BE2C (cell line): ENCODE measurements at places on chromosomes 16 and 17.

DNA sequence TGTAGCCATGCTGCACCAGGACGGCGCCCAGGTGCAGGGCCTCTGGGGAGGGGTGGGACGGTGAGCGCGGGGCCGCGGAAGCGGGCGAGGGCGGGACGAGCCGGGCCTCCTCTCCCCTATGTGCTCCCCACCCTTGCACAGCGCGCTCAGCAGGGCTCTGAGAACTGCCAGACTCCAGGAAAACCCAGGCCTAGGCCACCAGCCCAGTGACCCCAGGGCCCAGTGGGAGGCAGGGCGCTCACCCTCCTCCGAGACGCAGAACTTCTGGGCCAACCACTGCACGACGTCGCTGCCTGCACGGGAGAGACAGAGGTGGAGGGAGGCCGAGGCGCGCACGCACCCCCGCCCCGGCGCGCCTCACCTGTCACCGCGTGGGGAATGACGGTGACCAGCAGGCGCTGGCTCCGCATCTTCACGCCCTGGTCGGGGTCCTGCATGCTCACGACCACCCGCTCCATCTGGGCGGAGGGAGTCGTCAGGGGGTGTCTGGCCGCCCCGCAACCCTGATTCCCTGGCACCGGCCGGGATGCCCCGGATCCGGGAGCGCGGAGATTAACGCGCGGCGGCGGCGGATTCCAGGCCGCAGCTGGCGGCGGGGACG lies 603 bp downstream of the RGS11 start:
- DNase-seq, result peak; percentile 19

- DNase-seq, result no peak
Measured at GRCh38 chr17:34010534-34010933, 244.6 kb upstream of the CCL2 start.

DNA sequence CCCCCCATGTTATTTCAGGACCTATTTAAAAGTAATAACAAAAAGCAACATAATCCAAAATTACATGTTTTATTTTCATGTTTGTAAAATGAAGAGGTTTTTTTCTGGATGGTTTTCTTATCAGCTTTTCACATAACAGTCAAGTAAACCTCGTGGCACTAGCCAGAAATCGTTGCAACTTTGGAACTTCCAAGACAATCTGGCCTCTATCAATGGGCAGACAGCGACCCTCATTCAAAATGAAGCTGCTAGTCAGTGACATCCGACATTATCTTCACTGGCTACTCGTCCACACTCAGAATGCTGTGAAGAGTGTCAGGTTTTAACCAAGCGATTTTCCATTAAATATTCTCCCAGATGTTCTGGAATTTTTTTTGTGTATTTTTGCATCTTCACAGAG lies 22.7 kb downstream of the ZNF652 start:
- DNase-seq, result no peak

DNA sequence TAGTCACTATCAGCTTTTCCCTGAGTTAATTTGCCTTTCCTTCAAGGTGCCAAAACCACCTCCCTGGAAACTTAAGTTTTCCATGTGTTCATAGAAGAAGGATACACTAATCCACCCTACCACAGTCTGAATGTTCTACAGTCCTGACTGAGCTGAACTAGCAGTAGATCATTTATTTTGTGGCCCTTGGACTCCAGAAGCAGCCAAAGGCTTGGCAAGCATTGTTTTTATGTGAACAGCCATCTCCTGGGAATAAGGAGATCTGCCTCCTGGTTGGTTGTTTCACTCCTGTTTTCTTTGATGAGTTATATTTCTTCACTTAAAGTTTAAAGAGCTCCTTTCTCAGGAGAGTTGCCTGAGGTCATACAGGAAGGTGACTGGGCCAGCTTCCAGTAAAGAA lies 634.6 kb upstream of the SOX9 start:
- DNase-seq, result no peak

GRCh38 chr16:48139517-48139916 lies 16.3 kb downstream of the ABCC12 start:
- no peak for DNase-seq

DNA sequence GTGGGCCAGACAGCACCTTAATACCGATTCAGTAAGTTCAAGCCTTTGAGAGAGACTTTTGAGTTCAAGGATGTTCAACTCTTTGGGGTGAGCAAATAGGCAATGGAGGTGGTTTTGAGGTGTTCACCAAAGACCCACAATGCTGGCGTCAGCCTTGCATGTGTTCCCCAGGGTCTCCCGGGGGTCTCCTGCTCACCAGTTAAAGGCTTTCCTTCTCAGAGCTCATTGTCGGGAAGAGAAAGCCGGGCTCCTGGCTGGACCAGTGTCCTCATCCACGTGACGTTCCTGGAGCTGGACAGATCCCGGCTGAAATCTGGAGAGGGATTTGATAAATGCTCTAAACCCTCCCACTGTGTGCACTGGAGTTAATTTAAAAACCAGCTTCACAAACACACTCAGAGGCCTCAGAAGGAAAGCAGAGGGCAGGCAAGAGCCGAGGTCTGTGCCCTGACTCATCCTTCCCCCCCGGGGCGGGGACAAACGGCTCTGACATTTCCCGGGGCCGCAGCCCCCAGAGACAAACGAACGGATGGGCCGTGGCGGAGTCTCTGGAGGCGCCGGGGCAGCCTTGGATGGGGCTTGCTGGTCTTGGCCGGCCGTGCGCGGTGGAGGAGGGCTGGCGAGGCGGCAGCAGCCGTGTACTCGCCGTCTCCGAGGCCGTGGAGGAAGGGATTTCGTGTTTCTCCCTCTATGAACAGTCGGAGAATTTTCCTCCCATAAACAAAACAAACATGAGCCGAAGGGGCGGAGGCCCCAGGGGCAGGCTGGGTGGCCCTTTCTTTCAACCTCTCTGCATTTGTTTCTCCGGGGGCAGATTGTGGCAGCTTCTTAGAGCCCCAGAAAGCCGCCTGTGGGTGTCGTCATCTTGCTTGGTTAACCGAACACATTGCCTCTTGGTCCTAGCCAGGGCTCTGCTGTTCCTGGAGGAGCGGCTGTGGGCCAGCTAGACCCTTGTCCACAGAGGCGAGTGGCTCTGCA lies 94.2 kb downstream of the NTN1 start:
- no peak for DNase-seq

DNA sequence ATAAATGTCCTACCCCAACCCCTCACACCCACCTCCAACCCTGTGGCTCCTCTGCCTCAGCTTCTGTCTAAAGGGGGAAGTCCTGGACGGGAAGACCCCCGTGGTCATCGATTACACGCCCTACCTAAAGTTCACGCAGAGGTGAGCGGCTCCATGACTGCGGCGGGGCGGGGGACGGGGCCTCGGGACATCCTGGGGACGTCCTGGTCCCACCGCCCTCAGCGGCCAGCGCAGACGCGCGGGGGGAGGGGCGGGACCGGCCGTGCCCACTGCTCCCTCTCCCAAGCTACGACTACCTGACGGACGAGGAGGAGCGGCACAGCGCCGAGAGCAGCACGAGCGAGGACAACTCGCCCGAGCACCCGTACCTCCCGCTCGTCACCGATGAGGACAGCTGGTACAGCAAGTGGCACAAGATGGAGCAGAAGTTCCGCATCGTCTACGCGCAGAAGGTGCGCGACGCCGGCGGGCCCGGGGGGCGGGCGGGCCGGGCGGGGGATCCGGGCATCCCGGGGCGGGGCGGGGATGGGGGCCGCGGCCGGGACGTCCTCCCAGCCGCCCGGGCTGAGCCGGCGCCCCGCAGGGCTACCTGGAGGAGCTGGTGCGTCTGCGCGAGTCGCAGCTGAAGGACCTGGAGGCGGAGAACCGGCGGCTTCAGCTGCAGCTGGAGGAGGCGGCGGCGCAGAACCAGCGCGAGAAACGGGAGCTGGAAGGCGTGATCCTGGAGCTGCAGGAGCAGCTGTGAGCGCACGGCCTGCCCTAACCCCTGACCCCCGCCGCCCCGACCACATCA lies 6.7 kb downstream of the RUNDC3A start:
- DNase-seq, result no peak

DNA sequence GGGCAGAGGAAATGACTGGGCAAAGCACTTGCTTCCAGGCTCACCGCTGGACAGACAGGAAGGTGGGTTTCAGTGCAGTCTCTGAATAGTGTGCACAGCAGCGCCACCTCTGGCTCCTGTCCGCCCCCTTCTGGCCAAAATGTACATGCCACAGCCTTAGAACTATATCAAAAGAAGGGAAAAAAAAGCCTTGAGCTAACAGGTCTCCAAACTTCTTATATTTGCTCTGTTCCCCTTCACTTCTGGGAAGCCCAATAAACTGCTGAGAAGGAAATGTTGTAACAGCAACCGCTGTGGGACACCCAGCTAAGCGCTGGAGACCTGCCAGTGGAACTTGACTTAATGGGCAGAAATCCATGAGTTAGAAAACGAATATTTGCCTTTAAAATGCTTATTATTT lies 17.5 kb downstream of the COG7 start:
- peak; percentile 78 for DNase-seq

DNA sequence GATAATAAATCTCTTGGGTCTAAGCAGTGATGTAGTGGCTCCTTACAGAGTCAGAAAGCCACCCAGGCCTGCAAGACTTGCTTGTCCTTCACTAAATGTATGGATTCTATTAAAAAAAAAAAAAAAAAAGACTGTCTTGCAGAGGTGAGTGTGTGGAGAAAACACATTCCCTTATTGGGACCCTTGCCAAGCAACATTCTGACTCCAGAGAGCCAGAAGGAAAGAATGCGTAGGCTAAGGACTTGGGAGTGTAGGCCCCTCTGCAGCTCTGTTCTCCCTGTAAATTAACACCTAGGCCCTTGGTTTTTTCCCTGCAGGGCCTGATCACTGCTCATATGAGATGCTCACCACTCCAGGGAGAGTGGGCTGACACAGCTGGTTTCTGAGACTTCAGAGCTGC lies 17.8 kb downstream of the SCPEP1 start:
- no peak for DNase-seq

DNA sequence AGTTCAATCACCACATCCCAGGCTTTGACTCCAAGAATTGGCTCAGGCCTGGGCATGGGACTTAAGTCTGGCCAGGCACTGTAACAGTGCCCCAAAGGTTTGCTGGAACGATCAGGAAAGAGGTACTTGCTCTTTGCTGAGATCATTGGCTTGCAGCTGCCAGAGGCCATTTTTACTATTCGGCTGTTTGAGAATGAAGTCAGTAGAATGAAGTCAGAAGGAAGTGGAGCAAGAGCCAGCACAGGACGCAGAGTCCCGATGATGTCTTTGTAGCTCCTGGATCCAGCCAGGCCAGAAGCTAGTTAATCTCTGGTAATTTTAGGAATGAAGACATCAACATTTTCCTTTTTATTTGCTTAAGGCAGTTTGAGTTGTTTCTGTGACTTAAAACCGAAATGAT lies 195.5 kb downstream of the RAB11FIP4 start:
- DNase-seq, result no peak

GRCh38 chr17:82350182-82351030 lies 8.6 kb upstream of the TEX19 start:
- peak; percentile 28 for DNase-seq

- DNase-seq, result no peak
Measured at GRCh38 chr16:89176147-89176690, 4.7 kb downstream of the CDH15 start.

DNA sequence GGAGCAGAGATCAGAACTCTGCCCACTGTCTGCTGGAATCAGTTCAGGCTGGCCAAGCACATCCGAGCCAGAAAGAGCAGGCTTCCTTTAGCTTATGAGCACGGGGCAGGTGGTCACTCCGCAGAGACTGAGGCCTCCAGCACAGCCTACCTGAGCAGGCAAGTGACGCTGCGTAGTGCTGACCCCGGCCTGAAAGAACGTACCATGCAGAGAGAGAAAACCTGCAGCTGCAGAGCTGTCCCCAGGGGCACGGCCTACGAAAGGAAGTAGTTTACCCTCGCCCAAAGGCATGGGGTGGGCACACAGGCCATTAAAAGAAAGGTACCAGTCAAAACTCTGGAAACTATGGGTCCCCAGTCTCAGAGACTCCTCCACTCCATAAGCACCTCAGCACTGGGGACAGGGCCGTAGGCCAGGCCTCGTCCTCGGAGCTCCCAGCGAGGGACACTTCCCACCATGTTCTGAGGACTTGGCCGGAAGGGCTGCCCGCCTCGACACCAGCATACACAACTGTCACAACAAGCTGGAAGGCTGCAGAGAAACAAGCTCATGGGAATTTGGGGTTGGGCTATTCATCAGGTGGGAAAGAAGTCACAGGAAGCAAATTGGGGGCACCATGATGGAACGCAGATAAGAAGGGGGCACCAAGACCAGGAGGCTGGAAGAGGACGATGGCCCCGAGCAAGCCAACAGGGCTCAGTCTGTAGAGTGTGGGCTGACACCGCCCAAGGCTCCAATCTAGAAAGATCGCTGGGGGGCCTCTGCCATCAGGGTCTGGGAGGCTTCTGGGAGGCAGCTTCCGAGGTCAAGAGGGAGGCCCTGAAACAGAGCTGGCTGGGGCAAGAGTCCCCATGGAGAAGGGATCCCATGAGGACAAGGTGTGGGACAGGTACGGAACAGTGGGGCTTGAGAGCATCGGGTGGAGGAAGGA lies 21.2 kb downstream of the MEAK7 start:
- no peak for DNase-seq

DNA sequence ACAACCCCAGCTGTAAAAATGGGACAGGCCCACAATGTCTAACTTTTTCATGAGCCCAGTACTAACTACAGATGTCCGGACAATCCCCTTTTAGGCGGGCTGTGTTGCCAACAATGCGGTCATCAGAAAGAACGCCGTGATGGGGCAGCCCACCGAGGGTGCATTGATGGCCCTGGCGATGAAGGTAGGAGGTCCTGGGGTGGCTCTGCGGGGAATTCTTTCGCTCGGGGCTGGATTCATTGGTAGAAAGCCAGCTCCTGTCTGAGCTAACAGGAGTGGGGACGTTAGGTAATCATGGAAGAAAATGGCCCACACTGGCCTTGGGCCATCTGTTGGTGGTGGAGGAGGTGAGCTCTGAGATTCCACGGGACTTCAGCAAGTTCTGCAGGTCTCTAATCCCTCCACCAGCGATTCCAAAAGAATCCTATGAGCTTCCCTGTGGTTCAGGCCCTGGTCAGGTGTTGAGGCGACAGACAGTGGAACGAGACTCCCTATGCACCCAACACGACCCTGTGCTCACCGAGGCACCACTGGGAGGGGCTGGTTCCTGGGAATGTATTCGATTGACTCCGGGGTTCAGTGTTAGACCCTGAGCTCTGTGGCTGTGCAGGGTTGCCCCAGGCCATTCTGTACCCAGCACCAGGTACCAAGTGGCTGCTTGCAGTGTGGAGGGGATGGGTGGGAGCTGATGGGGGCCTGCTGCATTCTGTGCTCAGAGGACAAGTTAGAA lies 61.9 kb downstream of the MEAK7 start:
- DNase-seq, result no peak

- no peak for DNase-seq
Measured at GRCh38 chr17:47287639-47288038, 34.0 kb downstream of the ITGB3 start.

GRCh38 chr16:77414752-77415231 lies 20.0 kb downstream of the ADAMTS18 start:
- DNase-seq, result no peak

GRCh38 chr17:63679214-63679613 lies 20.7 kb downstream of the LIMD2 start:
- no peak for DNase-seq
